ENCODE measurements at places on chromosomes 13 and 19. TPM values are rescaled to one million over a fixed set of nuclear protein-coding genes. Genes with fewer than 3 reads are reported as not detected.
A peak's percentile ranks its signal among the peaks of the same experiment; 100 is the strongest.

WDR62 gene
- 23.7 TPM for total RNA-seq

DZIP1 gene
- 0.41 TPM for total RNA-seq

RFPL4AL1 gene
- not detected for total RNA-seq

APC2 gene
- 0.12 TPM for total RNA-seq

CRLF1 gene
- not detected for total RNA-seq

- peak; percentile 90 for DNase-seq
Measured at GRCh38 chr19:35644987-35645679, 3.0 kb upstream of the COX6B1 start.

DNA sequence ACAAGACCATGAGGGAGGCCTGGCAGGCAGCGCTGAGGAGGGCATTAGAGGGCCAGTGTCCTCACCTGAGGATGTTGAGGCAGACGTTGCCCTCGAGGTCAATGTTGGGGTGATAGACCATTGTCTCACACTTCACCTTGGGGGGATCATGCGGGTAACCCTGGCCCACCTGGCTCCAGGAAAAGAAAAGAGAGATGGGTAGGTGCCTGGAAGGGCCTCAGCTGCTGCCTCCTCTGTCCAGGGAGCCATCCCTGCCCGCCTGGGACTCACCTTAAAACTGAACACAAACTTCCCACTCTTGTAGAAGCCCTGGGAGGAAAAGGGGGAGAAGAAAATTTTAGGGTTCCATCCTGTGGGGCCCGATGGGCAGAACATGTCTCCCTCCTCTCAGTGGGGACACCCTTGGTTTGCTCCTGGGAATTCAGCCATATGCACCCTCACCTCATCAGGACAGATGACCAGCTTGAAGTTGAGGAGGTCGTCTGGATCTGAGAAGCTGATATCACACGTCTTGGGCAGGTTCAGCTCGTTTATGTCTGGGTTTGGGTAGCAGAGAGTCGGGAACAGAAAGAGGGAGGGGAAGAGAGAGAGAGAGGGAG lies 1.7 kb downstream of the UBE2M start:
- DNase-seq, result no peak

DNA sequence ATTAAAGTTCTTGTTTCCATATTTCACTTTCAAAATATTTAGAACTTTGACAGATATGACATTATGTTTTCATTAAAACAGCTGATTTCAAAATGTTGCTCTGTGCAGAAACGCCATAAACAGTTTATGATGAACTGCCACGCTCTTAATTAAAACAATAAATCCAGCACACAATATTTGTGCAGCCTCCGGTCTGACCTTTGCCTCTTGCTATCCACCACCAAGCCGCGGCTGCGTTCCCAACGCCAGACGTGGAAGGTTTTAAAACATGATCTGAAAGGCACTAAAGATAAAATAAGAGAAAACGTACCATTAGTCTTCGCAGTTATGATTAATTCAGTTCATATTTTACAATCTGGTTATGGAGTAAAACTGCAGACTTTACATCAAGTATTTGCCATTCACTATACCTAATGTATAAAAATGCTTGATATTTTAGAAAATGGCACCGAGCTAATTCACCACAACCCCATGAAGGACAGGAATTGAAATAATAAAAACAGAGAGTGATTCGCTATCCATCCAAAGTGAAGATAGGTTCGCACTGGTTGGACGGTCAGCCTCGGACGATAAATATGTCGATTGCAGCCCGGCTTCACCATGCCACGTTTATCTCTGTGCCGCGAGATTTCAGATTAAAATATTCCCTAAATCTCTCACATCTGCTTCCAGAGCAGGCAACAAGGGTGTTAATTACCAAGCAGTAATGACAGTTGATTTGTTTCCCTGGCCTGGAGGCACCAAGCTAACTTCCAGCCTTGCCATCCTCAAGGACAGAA lies 103.3 kb upstream of the ZNF507 start:
- DNase-seq, result no peak

- no peak for DNase-seq
Measured at GRCh38 chr13:99374169-99374991, 67.2 kb upstream of the GPR183 start.

GRCh38 chr19:51489113-51489512 lies 10.8 kb downstream of the CEACAM18 start:
- peak; percentile 11 for DNase-seq

DNA sequence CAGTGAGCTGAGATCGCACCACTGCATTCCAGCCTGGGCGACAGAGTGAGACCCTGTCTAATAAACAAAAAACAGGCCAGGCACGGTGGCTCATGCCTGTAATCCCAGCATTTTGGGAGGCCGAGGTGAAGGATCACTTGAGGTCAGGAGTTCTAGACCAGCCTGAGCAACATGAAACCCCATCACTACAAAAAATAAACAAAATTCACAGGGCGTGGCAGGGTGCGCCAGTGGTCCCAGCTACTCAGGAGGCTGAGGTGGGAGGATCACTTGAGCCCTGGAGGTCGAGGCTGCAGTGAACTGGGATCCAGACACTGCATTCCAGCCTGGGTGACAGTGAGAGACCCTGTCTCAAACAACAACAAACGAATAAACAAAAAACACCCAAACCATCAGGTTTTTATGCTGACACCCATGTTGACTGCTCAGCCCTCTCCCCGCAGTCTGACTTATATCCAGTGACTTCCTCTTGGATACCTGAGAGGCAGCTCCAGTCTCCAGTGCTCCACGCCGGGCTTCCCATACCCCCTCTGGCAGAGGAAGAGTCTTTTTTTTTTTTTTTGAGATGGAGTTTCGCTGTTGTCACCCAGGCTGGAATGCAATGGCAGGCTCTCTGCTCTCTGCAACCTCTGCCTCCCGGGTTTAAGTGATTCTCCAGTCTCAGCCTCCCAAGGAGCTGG lies 17.7 kb downstream of the WTIP start:
- no peak for DNase-seq

DNA sequence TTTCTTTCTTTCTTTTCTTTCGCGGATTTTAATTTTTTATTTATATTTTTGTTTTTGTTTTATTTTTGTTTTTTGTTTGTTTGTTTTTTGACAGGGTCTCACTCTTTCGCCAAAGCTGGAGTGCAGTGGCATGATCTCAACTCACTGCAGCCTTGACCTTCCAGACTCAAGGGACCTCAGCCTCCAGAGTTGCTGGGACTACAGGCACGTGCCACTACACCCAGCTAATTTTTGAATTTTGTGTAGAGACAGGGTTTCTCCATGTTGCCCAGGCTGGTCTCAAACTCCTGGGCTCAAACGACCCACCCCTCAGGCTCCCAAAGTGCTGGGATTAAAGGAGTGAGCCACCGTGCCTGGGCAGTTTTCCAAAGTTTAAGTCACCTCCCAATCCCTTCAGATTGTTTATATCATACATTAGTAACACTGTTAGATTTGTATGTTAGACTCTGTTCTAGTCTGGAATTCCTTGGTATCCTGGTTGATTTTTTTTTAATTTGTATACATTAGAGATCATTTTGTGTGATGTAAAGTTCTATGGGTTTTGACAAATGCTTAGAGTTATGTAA lies 597.3 kb downstream of the DCT start:
- DNase-seq, result no peak

GRCh38 chr13:111590796-111591195 lies 270.4 kb downstream of the TEX29 start:
- no peak for DNase-seq

DNA sequence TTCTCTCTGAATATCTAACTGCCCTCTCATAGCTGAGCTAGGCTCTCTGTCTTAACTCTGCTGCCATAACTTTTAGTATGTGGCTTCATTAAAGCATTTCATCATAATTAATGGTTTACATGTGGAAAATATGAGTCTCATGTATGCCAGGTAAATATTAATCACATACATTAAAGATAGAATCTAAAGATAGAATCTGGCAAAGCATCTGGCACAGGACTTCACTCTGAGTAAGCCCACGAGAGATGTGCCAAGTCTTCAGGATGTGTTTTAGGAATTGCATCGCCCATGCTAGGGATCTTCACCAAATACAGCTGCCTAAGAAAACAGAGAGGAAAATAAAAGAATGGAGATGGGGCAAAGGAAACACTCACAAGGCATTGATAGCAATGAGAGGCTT lies 285.8 kb downstream of the DIAPH3 start:
- DNase-seq, result no peak

DNA sequence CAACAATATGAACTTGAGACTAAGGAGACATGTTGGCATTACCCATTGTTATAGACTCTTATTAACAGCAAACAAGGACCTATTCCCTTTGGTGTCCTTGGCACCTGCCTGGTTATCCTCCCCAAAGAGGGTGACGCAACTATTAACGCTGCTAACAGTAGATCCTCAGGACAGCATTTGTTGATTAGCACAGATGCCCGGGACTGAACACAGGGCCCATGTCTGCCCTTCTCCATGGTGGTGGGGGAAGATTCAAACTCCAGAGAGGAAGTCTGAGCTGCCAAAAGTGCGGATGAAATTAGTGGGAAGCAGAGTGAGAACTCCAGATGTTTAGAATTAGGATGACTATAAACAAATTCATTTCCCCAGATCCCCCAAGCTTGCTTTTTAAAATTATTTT lies 101.2 kb upstream of the RAP2A start:
- no peak for DNase-seq

GRCh38 chr19:16261584-16262368 lies 62.9 kb upstream of the KLF2 start:
- DNase-seq, result peak; percentile 38

- peak; percentile 62 for DNase-seq
Measured at GRCh38 chr13:27921421-27921960, 1.7 kb downstream of the PDX1 start.

DNA sequence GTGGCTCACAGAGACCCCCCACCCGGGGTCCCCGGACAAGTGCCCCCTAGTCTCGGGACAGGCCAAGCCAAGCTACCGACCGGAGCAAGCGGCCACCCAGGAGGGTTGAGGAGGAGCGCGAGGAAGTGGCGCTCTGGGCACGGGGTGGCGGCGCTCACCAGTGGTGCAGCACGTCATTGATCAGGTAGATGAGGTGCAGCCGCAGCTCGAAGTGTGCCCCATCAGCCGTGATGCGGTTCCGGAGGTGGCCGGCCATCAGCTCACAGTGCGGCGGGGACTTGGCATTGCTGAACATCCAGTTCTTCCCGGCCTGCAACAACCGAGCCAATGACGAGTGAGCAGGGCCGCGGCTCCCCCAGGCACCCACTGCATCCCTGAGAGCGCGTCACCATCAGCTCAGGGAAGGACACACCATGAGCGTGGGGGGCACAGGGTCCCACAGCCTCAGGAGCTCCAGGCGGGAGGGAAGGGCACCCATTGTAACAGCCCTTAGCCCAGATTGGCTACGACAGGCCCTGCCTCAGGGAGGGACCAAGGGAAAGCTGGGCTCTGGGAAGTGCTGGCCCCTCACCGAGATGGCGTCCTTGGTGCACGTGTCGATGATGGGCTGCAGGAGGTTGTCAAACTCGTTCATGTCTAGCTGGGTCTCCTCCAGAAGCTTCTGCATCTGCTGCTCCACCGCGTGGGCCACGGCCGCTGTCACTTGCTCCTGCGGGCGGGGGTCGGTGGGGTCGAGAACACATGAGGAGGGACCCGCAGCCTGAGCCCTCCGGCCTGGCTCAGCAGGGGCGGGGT lies 9.6 kb downstream of the CHERP start:
- no peak for DNase-seq

DNA sequence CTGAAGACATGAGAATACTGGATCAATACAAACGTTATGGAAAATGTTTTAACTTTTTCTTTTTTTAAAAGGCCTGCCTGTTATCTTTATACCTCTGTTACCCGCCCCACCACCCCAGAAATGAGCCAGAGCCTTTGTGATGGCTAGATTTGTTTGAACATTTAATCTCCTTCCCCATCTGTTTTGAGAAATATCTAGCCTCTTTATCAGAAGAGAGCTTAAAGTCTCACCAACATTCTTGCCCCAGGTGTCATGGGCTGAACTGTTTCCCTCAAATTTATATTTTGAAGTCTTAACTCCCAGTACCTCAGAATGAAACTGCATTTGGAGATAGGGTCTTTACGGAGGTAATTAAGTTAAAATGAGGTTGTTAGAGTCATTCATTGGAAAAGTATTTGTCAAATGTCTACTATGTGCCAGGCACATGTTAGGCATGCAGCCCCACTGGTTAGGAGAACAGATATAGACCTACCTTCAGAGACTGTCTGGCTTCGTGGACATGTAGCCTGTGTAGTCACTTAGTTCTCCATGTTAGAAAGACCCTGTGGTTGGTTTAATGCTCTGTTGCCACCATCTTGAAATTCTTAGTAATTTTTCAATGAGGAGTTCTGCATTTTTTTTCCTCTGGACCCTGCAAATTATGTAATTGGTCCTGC lies 6.3 kb upstream of the RB1 start:
- DNase-seq, result no peak

DNA sequence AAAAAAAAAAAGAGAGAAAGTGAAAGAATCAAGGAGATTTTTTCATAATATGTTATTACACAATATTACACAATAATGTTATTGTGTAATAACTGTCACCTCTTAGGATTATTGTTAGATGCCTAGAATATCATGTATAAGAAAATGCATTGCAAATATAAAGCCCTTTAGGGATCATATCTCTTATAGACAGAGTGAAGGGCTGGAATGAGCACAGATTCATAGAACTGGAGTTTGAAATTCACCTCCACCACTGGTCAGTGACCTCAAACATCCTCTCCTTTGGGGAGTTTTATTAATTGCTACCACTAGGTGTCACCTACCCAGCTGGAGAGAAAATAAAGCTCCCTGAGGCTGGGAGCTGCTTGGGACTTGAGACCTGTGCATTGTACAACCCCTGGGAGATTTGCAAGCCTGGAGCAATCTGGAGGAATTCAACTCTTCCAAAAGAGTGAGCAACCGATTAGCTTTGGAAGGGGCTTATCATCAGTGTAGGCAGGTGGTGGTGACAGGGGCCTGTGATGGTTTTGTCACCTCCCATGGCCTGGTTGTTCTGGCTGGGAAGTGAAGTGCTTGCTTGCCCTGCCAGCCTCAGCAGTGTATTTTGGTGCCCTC lies 30.3 kb upstream of the FRY start:
- peak; percentile 14 for DNase-seq

DNA sequence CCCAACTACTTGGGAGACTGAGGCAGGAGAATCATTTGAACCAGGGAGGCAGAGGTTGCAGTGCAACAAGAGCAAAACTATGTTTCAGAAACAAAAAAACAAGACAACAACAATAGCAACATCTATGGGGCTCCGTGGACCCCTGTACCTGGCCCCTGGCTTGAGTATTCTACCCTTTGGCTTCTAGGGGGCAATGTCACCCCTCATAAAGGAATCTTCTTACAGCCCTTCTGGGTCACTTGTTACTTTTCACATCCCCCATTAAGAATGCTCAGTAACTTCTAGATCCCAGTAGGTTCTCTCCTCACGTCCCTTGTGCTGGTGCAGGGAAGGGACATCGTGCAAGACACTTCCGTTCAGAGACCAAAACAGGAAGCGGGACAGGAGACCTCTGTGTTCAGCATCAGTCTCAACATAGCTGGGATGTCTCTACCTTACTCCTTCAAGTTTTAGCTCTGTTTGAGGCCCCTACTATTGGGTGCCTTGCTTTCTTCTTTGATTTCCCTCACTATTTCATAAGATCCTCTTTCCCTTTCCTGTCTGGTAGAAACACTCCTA lies 218.1 kb upstream of the ARGLU1 start:
- DNase-seq, result no peak

GRCh38 chr19:29660835-29661234 lies 4.4 kb upstream of the PLEKHF1 start:
- DNase-seq, result peak; percentile 56

- DNase-seq, result no peak
Measured at GRCh38 chr19:15371119-15371518, 8.5 kb downstream of the AKAP8 start.

GRCh38 chr13:112933649-112934048 lies 35.4 kb upstream of the MCF2L start:
- no peak for DNase-seq

Measured in activated naive CD4-positive, alpha-beta T cell treated with anti-CD3 and anti-CD28 coated beads for 36 hours (primary cell).